ENCODE measurements at places on chromosomes 5 and 9.

DNA sequence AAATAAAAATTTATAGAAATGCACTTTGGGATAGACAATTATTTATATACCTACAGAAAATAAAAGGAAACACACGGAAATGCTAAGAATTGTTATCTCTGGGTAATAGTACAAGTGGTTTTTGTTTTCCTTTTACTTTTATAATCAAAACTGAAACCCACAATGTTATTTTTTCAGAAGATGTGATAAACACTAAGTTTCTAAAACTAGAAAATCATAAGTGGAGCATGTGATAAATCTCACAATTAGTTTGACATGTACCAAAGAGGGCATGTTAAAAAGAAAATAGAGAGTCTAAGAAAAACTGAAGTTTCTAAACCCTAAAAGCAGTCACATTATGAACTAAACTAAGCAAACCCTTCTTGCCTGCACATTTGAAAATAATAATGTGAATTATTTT, 61.1 kb downstream of the OXCT1 start:
- DNase-seq = no peak

DNA sequence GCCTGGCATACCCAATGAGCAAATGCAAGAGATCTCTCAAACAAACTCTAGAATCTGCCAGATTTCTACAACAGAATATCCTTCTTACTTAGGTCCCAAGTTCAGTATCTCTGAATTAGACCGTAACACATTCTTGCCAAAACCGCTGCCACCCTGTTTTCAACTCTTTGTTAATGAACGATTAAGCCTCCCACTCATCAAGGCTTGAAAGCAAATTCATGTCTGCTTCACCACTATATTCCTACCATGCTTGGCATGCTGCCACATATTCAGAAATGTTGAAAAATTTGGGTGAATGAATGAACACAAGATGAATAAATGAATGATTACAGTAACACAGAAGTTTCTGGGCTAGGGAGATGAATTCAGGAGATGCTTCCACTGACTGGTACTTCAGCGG, 119.9 kb downstream of the BNC2 start:
- DNase-seq = no peak

- no peak for DNase-seq
Measured at GRCh38 chr9:73050065-73050816, 97.4 kb upstream of the ALDH1A1 start.

DNA sequence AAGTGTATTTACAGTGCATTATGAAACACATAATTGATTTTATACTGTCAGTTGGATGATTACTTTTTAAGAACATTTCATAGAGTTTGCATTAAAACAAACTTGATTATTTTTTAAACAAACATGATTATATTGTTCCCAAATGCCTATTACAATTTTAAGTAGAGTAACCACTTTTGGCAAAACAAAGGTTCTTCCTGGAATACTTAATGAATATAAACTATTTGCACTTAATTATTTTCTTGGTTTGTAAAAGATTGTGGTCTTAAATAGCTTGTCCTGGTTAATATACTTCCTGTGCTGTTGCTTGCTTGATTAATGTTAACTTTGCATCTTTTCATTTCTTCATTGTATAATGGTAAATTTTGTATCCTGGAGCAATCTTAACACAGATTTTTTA, 180.0 kb downstream of the CDH12 start:
- no peak for DNase-seq

DNA sequence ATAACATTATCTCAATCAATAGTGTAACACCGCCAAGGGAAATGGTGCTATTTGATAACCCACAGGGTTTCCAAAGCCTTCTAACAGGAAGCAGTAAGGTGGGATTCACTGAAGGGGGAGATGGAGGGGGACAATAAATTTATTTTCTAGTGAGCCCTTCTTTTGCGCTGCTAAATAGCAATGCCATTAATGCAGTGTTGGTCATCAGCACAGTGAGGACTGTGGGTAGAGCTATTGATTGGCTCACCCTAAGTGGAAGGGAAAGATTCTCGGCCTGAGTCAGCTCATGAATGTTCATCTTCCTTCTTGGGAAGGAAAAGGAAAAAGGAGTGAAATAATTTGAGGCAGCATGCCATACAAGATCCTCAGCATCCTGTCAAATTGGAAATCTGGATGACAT, 25.4 kb downstream of the RGMB start:
- no peak for DNase-seq

- peak; percentile 49 for DNase-seq
Measured at GRCh38 chr9:132670457-132671391, at the start of gene GTF3C4. Gene GTF3C4 (plus strand): TSS chr9:132670464. CDS start chr9:132670599, 135 bp downstream.

- no peak for DNase-seq
Measured at GRCh38 chr9:136045595-136046553, 49.2 kb downstream of the NACC2 start.

DNA sequence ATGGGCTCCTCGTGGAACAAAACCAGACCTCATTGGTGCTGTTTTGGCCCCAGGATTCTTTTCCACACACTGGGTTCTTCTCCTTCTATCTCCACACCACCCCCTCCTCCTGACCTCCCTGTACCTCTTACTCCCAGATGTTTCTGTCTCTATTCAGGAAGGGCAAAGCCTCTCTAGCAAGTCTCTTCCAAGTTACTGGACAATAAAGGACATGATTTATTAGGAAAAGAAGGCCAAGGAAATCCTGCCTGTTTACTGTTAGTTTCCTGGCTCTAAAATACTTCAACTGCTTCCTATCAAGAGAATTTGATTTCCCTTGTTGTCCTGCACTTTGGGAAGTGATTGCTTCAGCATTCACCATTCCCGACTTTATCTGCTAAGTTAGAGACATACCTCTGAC, 262.0 kb downstream of the SAXO1 start:
- no peak for DNase-seq

DNA sequence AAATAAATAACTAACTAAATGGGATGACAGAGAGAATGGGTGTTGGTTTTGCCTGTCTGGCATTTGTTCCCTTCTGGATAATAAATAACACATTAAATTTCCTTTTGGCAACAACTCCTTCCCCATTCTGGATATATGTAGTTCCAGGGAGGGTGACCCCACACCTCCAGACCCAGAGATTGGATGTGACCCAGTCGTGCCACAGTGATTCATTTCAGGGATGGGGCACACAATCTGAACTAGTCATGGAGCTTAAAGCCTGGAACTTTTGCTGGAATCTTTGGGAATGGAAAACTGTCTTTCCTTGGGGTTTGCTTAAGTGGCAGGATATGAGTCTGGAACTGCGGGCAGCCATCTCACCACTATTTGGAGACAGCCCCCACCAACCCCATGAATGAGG, 11.3 kb downstream of the KLF9 start:
- no peak for DNase-seq

- no peak for DNase-seq
Measured at GRCh38 chr5:144035046-144035740, 135.3 kb downstream of the YIPF5 start.

- DNase-seq = no peak
Measured at GRCh38 chr5:169745441-169746146, 108.5 kb downstream of the DOCK2 start.

DNA sequence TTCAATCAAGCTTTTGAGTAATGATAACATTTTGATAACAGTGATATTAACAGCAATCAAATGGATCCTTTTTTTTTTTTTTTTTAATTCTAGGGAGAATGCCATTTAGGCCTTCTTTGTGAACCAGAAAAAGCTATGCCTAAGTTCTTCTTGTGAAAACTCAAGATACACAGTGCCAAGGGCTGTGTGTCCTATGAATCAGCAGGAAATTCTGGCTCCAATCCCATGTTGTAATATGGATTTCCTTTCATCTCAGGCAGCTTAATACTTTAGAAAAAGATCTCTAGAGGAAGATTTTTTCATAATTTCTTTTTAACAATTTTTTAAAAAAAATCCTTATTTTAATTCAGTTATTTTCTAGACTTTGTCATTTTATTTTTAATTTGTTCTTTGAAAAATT, 96.1 kb downstream of the NUDT12 start:
- DNase-seq = no peak

GRCh38 chr9:138075496-138075895, 197.9 kb downstream of the CACNA1B start:
- DNase-seq = peak; percentile 7

DNA sequence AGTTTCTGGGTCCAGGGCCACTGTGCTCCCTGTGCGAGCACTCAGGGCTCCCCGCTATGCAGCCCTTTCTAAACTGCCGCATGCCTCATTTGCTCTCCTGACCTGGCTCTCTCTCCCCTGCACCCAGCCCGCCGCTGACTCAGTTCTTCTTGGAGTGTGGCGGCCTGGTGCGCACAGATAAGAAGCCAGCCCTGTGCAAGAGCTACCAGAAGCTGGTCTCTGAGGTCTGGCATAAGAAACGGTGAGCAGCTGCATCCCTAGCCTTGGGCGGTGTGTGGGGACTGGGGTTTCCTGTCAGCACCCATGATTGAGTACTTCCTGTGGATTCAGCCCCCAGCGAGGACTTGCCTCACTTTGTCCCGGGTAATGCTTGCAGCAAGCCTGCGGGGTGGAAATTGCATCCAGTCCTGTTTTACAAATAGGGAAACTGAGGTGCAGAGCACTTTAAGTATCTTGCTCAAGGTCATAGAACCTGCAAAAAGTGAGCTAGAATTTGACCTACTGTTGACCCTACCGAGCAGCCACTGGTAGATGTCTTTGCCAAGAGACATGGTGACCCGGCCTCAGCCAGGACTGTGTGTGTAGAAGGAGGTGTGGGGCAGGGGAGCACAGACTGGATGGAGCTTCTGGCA, 27.9 kb downstream of the USP20 start:
- peak; percentile 79 for DNase-seq

DNA sequence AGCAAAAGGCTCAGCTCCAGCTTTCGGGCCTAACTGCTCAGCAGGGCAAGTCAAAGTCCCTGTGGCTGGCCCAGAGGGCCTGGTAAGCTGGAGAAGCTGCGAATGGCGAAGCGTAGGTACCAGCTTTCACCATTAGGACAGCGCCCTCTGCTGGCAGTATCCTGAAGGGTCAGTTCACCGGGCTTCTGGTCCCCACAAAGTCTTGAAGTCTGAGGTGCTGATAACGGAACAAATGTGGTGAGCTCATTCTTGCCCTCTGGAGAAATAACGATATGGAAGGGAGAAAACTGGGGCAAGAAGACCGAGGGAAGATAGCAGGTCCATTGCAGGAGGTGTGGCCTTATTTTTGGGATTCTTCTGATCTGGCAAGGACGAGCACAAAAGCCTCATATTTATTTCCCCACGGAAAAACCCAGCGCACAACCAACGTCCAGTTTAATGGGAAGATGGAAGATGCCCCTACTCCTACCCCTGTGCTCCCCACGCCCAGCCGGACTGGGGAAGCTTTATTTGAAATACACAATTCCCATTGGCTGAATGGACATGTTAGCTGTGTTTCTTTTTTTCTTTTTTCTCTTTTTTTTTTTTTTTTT, 7.2 kb downstream of the SOWAHA start:
- peak; percentile 96 for DNase-seq

DNA sequence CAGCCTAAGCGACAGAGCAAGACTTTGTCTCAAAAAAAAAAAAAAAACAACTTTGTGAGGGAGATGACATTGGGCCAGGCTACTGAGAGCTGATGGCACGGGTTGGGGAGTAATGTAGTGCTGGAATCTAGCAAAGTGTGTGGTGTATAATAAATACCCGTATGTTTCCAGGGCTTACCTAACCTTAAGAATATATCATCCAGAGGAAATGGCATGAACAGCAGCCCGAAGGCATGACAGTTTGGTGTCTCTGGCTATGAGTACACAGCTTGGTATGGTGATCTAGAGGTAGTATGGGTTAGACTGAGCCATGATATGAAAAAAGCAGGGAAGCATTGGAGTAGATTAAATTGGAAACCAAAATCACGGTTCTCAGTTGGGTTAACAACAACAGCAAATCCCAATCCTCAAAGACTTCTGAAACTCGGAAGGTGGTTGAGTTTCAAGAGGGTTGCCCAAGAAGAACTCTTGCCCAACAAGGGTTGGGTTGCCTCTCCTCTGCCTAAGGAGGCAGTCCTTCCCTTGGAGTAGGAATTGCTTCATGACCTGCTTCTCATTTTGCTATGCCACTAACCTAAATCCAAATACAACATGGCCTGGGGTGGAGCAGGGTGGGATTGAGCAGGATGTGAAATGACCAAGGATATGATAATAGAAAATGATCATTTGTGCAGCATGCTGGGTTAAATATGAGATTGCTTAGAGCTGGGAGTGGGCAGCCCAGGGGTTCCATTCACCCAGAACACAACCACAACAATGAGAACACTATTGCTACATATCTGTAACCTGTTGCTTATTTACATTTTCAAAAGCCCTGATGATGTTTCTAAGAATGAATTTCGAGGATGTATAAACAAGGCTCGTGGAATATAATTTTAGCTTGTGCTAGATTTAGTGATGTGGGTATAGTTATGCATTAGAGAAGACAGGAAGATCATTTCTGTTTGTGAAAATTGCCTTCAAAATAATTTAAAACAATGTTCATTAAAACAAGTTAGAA, 64.6 kb upstream of the ZFR start:
- DNase-seq = no peak

- DNase-seq = no peak
Measured at GRCh38 chr5:107950776-107951175, 280.0 kb upstream of the EFNA5 start.

GRCh38 chr5:34040472-34040871, 2.5 kb downstream of the C1QTNF3 start:
- DNase-seq = no peak

DNA sequence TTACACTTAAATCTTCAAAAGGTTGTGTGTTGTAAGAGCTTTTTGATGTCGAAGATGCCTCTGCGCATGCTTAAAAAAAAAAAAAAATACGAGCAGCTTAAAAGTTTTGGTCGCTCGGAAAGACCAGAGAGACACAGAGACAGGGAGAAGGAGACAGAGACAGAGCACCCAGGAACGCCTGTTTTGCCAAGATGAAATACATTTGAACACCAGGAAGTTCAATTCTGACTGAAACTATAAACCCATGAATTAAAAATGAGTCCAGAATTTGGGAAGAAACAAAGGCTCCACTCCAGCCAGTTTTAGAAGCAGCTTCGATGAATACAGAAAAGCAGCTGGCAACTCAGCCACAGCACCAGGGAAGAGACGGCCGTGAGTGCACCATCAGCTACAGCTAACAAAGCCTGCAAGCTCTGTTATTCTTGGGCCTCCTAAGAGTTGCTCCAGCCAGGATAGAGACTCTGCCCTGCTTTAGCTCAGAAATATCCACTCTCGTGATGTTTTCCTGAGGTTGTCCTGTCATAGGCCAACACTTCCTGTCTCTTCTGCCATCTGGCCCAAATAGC, 2.5 kb upstream of the ZNF474 start:
- DNase-seq = no peak

GRCh38 chr5:66888613-66889012, 292.4 kb downstream of the MAST4 start:
- DNase-seq = no peak

DNA sequence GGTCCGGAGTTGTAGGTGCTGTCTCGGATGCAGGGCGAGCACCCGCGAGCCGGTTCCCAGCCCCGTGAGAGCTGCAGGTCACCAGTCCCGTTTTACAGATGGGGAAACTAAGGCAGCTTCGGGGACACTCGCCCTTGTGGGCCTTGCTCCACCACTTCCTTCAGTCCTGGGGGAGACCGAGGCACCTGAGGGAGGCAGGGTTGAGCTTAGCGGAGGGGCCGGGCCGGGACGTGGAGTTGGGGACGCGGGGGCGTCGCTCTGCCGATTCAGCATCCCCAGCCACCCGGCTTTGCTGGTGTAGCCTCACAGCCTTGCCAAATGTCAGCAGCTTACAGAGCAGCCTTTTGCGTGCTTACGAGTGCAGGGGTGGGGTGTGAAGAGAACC, 530 bp downstream of the BBLN start:
- peak; percentile 73 for DNase-seq

Measured in activated T-cell treated with anti-CD3 and anti-CD28 coated beads, Interleukin-2, amount 50 U/mL, for 48 hours (primary cell).